Mammary epithelial cell (primary cell): ENCODE measurements at places on chromosomes 4 and X.

DNA sequence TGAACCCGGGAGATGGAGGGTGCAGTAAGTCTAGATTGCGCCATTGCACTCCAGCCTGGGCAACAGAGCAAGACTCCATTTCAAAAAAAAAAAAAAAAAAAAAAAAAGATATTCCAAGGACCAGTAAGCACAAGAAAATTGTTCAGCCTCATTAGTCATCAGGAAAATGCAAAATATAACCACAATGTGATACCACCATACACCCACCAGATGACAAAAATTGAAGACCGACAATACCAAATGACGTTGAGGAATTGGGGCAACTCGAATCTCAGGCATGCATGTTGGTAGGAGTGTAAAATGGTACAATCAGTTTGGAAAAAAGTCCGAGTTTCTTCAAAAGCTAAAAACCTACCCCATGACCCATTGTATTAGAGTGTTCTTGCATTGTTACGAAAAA is 130.2 kb upstream of the FAM9B start:
- no peak for DNase-seq

DNA sequence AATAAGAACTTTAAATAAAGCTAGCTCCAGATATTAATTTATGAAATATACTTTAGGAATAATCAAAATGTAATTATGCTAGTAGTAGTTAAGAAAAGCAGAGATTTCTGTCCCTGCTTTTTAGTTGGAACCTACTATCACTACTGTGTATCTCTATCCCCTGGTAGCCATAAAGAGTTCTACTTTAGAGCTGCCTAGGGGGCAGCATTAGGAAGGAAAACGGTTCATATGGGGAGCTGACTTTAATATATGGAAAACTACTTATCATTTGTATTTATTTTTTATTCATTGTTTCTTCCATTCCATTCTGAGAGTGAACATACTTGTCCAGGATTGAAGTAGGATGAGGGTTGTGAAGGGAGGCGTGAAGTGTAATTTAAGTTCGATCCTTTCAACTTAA is 40.9 kb downstream of the CPEB2 start:
- no peak for DNase-seq

DNA sequence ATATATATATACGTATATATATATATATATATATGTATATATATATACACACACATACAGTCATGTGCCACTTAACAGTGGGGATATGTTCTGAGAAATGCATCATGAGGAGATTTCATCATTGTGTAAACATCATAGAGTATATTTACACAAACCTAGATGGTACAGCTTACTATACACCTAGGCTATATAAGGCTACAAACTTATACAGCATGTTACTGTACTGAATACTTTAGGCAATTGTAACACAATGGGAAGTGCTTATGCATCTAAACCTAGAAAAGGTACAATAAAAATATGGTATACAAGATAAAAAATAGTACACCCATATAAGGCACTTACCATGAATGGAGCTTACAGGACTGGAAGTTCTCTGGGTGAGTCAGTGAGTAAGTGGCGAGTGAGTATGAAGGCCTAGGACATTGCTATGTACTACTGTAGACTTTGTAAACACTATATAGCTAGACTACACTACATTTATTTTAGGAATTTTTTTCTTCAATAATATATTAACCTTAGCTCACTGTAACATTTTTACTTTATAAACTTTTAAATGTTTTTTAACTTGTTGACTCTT is 13.2 kb upstream of the CCSER1 start:
- peak; percentile 48 for DNase-seq

DNA sequence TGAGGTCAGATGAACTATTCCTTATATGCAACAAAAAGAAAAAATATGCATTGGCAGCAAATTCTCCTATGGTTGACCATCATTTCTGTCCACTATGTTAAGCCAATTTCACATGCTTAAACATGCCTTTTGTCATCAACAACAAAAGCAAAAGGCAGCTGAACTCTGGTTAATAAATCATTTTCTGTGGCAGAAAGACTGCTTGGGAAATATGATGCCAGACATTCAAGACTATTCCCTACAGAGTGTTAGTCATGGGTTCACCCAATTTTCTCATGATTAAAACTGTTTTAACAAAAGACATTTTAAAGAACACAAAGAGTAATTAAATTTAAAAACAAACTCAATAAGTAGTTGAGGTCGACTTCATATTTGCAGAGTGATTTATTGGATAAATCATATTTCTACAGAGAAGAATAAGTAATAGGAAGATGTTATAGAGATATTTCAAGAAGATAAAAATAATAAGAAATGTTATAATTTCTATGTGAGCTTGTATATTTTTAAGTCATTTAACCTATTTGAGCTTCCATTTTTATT is 890.6 kb downstream of the STPG2 start:
- no peak for DNase-seq

- no peak for DNase-seq
These were observed 2.3 kb upstream of the HPRT1 start for GRCh38 chrX:134457708-134458107.

GRCh38 chr4:15781427-15782095 is 3.4 kb downstream of the CD38 start:
- peak; percentile 35 for DNase-seq

- no peak for DNase-seq
These were observed 30.7 kb downstream of the EREG start for GRCh38 chr4:74395633-74396032.

GRCh38 chrX:96774116-96774515 is 89.5 kb downstream of the DIAPH2 start:
- DNase-seq, result no peak

- peak; percentile 34 for DNase-seq
These were observed 147.5 kb downstream of the TSPAN5 start for GRCh38 chr4:98510757-98511517.

DNA sequence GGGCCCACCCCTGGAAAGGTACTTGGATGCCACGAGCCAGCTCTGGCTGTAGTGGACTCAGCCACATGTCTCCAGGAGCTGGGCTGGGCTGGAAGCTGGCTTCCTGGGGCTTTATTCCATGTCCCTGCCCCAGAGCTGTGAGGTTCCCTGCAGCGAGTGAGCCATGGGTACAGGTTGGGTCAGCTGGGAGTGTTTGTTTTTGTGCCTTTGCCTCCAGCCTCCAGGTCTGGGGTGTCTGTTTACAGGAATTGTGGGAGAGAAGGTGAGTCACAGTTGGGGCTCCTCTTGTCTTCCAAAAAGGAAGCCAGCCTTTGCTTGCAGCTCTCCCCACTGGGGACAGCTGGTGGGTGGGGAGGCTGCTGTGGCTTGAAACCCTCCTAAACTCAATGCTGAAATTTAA is 21.5 kb downstream of the SORCS2 start:
- no peak for DNase-seq

DNA sequence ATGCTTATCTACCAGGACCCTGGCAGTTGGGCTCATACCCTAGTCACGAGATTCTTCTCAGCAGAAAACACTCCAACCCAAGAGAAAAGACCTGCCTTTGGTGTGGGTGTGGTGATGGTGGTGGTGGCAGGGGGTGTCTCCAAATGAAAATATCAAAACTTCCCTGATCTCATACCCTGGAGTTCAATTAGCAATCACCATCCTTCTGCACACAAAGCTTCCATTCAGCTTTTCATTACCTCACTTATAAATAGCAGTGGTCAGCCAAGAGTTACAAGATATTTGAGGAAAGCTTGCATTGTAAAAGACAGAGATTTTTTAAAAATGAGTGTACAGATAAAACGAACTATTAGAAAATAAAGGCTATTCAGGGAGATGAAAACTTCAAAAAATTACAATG is 580.8 kb upstream of the MAGEB2 start:
- peak; percentile 26 for DNase-seq

DNA sequence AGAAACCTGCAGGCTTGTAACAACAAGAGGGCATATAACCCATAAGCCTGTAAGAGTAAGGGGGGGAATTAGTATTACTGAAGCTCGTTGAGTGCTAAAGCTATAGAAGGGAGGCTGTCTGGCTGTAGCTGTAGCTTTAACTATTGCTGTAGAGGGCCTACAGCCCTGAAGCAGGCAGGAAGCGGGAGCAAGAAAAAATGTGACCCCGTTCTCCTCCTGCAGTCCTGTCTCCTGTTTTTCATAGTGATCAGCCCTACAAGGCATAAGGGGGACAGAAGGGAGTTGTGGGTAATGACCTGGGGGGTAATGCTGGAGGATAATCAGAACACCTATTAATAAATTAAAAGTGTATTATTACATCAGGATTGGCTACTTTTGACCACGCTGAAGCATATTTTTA is 206.9 kb upstream of the MAB21L2 start:
- DNase-seq, result no peak

DNA sequence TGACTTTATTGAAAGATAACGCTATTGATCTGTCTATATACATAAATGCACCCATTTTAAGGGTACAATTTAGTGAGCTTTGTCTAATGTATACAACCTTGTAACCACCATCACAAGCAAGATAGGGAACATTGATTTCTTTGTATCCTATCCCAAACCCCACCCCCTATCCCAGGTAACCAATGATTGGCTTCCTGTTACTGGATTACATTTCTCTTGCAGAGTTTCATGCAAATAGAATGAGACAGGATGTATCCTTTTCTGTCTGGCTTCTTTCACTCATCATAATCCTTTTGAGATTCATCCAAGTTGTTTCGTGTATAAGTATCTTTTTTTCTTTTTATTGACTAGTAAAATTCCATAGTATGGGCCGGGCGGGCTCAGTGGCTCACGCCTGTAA is 1.6 kb upstream of the GRIPAP1 start:
- DNase-seq, result no peak

GRCh38 chr4:55610381-55610780 is 18.3 kb upstream of the PDCL2 start:
- peak; percentile 21 for DNase-seq

- DNase-seq, result no peak
These were observed 91.5 kb upstream of the PPARGC1A start for GRCh38 chr4:23981328-23981727.

DNA sequence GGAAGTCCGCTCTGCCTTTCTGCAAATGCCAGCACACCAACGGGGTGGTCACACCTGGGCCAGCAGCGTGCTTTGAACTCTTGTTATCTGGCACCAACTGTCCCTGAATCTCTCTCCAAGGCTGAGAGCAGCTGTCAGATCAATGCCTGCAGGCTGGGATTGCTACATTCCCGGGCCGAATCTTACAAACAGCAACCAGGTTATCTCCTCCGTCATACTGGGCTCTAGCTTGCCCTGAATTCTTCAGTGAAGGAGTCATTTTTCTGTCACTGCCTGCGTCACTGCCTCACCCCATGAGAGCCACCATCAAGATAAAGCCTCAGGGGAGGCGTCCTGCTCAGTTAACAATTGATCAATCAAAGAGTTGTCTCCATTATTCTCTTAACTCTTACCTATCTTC is 329.4 kb upstream of the PPARGC1A start:
- no peak for DNase-seq

DNA sequence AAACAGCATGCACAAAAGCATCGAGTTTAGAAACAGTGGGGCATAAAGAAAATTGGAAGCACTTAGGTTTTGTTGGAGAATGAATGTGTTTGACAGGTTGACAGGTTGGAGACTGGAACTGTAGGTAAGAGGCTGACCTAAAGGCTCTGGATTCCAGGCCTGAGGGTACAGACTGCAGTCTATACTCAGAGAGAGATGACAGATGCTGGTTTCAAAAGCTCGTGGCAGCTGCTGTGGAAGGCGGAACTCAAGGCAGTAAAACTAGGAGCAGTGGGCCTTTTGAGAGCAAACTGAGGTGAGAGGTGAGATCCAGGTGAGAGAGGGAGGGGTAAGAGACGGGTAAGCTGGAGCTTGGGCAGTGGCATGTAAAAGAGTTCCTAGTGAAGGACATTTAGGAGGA is 415.2 kb downstream of the TRIML1 start:
- no peak for DNase-seq

DNA sequence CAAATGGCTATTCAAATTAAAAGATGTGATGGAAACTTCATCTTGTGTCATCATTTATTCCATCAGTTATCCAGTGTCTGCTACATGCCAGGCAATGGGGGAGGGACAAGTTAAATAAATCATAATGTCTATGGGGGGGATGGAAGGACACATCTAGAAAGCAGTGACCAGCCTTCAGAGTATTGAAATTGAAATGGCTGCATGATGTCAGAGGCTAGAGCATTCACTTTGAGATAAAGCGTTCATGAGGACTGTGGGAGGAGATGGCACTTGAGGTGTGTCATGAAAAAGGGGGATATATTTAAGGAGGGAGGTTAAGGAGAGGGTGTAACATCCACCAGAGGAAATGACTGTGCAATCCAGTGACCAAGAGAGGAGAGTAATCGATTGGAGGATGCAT is 50.6 kb downstream of the SLIT2 start:
- DNase-seq, result no peak

GRCh38 chr4:21819086-21819485 is 129.5 kb downstream of the KCNIP4 start:
- DNase-seq, result no peak

DNA sequence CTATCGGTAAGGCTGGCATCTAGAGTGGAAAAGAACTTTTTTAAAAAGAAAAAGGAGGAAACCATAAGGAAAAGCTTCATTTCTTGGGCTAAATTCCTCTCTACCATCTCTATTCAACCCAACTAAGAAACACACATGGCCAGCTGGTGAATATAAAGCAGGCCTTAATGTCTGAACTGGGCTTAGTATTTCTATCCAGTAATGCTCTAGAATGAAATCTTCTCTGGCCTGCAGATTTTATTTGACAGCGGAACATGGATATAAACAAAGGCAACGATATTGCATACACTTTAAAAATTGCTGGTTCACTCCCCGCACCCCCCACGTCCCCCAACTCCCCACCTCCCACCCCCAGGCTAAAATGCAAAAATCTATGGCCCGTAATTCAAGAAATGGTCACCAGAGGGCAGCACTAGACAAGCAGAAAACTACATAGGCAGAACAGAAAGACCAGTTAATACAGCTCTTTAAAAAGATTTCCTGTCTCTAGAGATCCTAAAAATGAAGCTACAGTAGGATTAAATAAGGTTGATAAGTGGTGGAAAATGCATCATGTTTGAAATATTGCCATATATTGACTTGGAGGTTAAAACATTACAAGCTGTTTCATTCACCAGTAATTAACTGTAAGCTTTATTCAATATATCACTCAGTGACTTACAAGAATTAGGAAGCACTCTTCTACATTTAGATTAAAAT is 155.2 kb upstream of the GALNT7 start:
- no peak for DNase-seq

DNA sequence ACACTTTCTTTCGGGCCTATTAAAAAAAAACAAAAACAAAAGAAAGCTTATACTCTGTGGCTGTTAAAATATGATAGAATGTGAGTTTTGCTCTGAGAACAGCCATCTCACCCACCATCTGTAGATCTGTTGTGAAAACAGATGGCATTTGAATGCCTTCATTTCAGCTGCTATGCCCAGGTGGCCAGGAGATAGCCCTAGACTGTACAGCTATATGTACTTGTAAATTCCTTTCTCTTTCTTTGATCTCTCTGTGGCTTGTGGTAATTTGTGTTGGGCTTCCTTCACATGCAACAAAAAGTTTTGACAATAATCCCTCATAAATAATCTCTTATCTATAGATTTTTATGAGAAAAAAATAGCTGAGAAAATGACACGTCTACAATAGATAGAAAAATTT is 38.1 kb downstream of the PNPLA4 start:
- no peak for DNase-seq

DNA sequence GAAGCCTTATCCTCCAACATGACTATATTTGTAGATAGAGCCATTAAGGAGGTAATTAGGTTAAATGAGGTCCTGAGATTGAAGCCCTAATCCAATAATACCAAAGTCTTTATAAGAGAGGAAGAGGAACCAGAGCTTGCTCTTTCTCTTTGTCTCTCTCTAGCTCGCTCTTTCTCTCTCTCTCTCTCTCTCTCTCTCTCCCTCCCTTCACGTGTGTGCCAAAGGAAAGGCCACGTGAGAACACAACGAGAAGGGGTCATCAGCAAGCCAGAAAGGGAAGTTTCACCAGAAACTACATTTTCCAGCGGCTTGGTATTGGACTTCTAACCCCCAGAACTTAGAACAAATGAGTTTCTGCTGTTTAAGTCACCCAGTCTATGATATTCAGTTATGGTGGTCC is 1540.5 kb downstream of the C4orf33 start:
- DNase-seq, result no peak
